ENCODE measurements at places on chromosomes 12 and 14.

DNA sequence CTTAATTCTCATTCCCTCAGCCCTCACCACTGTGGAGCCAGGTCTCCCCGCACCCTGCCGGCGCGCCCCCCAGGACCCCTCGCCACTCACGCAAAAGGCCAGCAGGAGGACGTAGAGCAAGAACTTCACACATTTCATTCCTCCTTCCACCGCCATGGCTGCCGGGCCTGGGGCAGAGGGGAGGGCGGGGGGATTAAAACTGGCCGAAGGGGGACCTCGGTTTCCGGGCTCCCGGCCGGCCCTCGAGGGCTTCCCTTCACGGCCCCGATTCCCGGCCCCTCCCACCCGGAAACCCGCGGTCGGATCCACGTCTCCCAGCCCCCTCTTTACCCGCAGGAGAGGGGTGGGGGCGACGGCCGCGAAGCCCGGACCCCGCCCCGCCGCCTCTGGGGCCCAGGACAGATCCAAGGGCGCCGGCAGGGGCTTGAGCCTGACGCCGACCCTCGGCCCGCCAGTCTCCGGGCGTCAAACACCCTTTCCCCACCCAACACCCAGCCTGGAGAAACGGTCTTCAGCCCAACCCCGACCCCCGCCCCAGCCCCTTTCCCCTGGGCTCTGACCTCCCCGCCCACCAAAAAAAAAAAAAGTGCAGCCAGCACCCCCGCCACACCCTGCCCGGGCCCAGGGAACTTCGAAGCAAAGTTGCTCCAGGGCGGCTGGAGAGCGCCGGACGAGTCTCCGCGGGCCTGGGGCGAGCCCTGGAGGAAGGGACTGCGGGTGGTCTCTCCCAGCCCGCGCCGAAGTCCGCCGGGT lies 447 bp downstream of the CD63 start:
- no peak for DNase-seq

DNA sequence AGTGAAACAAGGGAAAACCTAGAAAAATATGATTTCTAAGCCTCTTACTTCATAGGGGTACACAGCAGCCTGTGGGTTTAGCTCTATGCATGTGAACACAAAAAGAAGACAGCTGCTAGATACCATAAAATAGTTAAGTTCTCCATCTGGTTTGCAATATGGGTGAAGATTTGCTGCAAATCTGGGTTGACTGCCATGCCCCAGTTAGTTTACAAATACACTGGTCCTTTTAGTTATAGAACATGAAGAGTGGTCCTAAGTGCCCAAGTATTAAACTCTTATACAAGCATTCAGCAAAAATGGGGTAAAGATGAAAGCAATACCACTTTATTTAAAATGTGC lies 176.1 kb downstream of the AEBP2 start:
- no peak for DNase-seq

GRCh38 chr14:97456958-97457357 lies 659.8 kb downstream of the VRK1 start:
- no peak for DNase-seq

DNA sequence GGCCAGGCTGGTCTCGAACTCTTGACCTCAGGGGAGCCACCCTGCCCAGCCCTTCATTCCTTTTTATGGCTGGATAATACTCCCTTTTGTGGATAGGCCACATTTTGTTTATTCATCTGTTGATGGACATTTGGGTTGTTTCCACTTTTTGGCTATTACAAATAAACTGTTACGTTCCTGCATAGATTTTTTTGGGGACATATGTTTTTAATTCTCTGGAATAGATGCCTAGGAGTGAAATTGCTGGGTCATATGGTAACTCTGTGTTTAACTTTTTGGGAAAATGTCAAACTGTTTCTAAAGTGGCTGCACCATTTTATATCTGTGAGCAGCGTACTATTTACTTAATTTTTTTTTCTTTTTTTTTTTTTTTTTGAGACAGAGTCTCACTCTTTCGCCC lies 9.8 kb downstream of the KMT5A start:
- DNase-seq: no peak

DNA sequence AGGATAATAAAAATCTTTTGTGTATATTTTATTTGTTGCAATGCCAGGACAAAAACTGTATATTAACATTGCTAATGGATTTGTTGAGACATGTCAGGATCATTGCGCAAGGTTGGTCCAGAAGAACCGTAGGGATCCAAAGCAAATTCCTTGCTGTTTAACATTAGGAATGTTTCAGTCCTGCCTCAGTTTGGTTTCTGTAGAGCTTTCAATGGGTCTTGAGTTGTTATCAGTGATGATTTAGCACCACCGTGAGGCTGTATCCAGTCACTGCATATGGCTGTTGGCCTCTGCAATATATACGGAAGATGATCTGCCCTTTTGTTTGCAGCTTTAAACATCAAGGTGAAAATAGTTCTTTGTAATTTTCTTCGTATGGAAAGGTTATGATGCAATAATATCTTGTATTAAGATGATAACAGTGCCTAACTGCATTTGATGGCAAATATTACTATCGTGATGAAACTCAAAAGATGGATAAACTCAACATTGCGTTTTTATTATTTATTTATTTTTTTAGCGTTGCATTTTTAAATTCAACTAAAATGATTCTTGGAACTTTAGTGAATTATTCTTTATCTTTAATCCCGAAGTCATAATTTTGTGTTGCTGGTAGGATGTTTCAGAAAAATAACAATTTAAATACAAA lies 231.2 kb downstream of the AKAP6 start:
- peak; percentile 58 for DNase-seq

GRCh38 chr12:50620109-50620977 lies 115.6 kb downstream of the DIP2B start:
- peak; percentile 73 for DNase-seq

- no peak for DNase-seq
Observed at GRCh38 chr14:104215706-104216334, 77.4 kb downstream of the KIF26A start.

DNA sequence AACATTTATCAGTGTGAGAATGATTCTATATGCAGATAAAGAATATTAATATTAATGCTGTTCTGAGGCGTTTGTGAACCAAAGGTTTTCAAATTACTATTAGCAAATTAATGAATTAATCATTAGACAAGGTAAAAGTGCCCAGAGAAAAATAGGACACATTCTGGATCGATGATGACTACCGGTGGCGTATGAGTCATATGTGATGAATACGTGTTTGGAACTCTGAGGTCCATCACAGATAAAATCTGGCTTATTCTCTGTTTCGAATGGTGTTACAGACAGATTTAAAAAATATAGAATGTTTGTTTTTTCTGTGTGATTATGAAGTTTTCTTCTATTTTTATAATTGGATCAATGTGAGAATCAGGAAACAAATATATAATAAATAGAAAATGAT lies 79.2 kb upstream of the RTL1 start:
- no peak for DNase-seq

DNA sequence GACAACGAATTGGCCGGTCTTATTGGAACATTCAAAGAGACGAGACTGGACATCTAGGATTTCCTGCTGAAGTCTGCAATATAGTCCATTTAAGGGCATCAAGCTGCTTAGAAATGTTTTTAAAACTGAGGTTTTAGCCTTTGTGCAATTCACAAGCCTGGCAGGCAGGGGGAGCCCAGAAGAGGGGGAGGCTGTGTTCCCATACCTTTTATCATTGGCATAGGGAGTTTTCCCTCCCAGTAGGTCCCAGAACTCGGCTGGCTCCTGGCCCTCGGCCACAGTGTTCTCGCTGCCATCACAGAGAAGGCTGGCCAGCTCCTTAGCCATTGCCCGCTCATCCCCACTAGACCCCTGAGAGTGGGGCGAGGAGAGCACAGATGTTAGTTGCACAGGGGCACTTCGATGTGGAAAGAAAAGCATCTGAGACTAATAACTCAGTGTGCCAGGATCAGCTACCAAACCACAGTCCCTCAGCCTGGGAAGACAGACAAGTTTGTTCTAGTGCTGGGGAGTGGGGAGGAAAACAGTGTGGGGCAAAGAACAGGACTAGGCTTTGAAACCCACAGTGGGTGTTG lies 15.1 kb downstream of the AVIL start:
- DNase-seq: no peak

GRCh38 chr12:24979976-24980730 lies 31.3 kb upstream of the BCAT1 start:
- no peak for DNase-seq

DNA sequence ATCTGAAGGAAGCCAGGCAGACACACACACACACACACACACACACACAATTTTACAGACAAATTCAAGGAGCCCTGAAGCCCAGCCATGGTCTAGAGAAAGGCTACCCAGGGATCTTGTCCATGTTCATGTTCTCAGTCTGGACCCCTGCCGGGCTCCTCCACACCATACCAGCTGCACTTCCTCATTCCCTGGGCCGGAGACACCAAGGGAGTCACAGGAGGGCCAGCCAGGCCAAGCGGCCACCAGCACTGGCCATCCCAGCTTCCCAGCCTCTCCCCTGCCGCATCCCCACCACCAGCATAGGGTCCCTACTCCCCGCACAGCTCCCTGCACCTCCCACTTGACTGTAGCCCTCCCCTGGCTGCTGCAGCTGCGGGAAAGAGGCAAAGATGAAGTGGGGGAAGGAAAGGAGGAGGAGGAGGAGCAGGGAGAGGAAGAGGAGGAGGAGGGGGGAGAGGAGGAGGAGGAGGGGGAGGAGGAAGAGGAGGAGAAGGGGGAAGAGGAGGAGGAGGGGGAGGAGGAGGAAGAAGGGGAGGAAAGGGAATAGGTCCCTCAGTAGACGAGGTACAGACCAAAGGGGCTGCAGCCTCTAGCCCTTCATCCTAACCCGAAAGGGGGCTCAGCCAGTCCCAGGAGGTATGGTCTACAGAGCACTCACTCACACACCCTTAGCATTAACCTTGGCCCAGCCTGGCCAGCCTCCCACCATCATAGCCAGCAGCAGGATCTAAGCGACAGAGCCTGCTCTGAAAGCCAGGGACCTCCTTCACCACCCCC lies 293.2 kb downstream of the DPF3 start:
- DNase-seq: no peak

GRCh38 chr14:93490001-93490400 lies 59.3 kb downstream of the UNC79 start:
- DNase-seq: no peak

- DNase-seq: no peak
Observed at GRCh38 chr12:79895071-79895470, 39.8 kb downstream of the PPP1R12A start.

- no peak for DNase-seq
Observed at GRCh38 chr12:114776731-114777442, 92.9 kb upstream of the TBX3 start.

DNA sequence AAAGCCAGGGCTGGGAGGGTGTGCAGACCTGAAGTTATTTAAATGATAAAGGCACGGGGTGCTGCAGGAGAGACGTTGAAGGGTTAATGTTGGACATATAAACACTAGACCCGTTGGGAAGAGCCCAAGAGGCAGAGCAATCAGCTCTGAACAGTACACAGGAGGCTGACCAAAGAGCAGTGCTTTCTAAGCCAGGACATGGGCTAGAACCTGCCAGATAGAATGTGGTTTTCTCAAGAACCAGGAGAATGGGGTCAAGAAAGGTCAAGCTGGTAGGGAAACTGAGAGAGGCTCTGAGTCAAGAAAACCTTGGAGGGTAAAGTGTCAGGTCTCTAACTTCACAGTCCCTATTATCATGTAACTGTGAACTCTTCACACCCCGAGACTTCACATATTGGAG lies 143.2 kb upstream of the EEA1 start:
- no peak for DNase-seq

DNA sequence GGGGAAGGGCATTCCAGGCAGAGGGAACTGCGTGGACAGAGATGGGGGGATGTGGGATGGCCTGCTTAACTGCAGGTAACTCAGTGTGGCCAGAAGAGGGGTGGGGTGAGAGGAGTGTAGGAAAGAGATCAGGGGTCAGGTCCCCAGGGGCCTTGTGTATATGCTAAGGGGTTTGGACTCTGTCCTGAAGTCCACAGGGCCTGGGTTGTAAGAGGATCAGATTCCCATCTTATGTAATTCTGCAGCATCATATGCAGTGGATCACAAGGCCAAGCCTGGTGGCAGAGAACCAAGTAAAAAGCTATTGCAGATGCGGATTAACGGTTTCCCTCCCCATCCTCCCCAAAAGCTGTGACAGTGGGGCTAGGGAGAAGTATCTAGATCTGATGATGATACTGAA lies 8.7 kb downstream of the TCTN1 start:
- no peak for DNase-seq

- no peak for DNase-seq
Observed at GRCh38 chr12:52320784-52321400, at the start of gene KRT83. Gene KRT83 (minus strand): TSS chr12:52321398. CDS start chr12:52321335, 63 bp downstream.

GRCh38 chr12:120939523-120939922 lies 35.4 kb upstream of the SPPL3 start:
- DNase-seq: no peak

DNA sequence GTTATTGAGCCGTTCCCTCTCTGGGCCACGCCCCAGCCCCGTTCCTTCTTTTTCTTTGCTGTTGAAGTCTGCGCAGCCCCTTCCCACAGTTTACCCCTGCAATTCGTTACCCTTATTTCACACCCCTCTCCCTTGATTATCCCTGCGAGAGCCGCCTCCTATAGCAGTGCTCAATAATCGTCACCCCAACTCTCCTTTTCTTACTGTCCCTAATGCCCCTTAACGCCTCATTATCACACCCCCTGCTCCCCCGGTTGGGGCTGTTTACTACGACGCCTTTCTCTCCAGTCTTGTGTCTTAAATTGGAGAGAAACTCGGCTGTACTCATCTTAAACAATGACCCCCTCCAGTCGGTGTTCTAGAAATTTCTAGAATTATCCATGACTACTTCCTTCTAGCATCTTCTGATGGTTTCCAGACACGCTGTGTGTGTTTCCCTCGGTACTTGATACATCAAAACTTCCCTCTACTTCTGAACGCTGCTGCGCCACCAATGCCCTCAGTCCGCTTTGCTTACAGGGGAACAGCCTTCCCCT lies 713 bp upstream of the FBXL14 start:
- no peak for DNase-seq

GRCh38 chr12:12689647-12690300 lies 6.2 kb downstream of the GPR19 start:
- no peak for DNase-seq

DNA sequence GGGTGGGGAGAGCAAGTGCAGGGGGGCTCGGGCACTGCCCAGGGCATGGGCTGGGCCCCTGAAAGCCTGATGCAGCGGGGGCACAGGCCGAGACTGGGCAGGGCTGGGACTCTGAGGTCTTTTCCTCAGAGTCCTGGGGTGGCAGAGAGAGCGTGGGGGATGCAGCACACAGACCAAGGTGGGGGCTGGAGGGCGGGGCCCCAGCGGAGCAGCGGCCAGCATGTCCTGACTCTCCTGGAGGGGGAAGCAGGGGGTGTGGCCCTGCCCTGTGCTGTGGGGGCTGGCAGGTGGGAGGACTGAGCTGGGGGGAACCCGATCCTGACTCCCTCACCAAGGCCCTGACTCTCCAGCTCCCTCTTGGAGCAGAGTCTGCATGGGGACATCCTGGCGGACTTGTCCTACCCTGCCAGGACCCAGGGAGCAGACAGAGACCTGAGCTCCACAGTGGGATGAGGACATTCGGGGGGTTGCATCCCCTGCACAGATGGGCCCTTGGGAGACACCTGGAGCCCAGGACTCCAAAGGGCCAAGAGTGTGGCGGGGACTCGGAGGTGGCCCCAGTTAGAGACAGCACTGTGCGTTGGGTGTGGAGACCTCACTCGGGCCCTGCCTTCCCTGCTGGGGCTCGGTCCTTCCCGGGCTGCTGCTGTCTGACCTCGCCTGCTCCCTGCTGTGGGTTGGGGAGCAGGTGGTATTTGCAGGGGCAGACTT lies 326.1 kb downstream of the TMEM121 start:
- no peak for DNase-seq

- DNase-seq: no peak
Observed at GRCh38 chr14:79961197-79961596, 250.1 kb downstream of the DIO2 start.

- no peak for DNase-seq
Observed at GRCh38 chr12:64903479-64904152, 79.2 kb downstream of the TBC1D30 start.

GRCh38 chr12:4191642-4192041 lies 81.9 kb upstream of the CCND2 start:
- no peak for DNase-seq

Measured in BJ (cell line).